ENCODE measurements at places on chromosomes 11 and 22.

DNA sequence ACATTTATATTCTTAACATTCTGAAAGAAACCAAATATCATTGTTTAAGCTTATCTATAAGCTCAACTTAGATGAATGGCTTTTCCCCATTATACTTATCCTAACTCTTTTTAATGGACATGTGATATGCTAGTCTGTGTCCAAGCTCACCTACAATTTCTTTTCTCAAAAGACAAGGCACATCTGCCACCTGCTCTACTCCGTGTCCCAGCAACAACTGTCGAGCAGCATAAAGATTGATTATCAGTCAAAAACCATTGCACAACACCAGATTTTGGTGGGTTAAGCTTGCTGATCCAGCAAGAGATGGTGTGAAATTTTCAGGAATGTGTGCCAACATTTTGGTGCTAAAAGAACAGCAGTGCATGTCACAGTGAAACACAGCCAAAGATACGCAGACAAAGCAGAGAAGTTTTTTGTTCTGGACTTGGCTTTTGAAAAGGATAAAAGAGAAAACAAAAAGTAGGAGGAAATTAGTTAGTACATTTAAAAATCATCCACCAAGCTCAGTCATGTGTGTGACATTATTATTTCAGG lies 65.8 kb downstream of the DCDC1 start:
- DNase-seq: no peak

GRCh38 chr11:1727096-1727690 lies 23.2 kb downstream of the IFITM10 start:
- no peak for DNase-seq

GRCh38 chr11:11482730-11483129 lies 129.7 kb upstream of the CSNK2A3 start:
- no peak for DNase-seq

- no peak for DNase-seq
Observed at GRCh38 chr11:35944503-35945136, 758 bp downstream of the LDLRAD3 start.

DNA sequence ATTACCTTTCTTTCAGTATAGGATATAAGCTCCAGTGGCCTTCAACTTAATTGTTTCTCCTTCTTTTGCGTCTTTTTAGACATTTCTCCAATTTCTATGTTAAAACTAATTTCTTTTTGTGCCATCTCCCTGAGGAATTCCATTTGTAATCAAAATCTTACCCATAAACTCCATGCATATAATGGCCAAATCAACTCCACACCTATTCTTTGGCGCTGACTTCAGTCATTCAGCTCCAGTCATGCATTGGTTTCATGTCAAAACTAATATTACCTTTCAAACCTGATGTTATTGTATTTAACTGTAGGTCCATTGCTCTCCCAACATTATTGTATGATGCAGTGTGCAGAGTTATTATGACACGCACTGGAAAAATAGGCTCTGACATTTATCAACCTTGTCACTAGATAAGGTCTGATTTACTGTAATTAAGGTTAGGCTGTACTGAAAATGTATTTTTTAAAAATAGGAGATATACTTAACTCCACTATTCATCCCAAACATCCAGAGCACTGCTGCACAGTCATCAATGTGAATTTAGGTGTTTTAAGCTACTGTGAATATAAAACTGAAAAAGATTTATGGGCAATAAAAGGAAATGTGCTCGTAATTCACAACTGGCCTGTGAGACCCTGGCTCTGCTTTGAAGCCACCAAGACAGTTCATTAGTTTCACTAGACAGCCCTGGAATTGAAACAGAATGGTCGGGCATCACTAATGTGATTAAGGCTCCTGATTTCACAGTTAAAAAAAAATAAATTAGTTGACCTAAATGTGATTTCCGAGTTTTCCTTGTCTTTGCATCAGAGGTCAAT lies 180.6 kb upstream of the GRIA4 start:
- DNase-seq: no peak

- no peak for DNase-seq
Observed at GRCh38 chr22:46763051-46763705, 728 bp downstream of the TBC1D22A start.

GRCh38 chr22:41234815-41235695 lies 5.7 kb downstream of the CHADL start:
- no peak for DNase-seq

DNA sequence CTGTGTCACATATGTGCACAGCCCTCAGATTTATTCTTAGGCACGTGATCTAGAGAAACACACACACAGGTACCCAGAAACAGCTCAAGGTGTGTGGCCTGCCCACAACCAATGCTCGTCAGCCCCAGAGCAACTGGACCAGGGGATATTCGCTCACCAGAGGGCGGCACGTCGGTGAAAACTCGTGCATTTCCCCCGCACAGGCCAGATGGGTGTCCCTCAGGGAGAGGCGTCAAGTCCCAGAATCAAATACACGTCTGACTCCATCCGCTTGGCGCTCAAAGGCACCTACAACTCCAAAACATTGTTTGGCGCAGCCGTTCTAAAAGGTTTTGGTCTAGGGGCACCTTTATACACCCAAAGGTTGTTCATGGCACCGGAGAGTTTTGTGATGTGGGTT lies 429.0 kb downstream of the BRD1 start:
- no peak for DNase-seq

DNA sequence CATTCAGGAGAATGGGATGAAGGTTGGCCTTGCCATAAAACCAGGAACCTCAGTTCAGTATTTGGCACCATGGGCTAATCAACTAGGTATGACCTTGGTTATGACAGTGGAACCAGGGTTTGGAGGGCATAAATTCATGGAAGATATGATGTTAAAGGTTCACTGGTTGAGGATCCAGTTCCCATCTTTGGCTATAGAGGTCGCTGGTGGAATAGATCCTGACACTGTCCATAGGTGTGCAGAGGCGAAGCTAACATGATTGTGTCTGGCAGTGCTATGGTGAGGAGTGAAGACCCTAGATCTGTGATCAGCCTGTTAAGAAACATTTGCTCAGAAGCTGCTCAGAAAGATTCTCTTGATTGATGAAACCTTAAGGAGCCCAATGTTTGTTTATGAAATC lies 5.7 kb downstream of the NF2 start:
- no peak for DNase-seq

GRCh38 chr22:31393893-31394292 lies 5.5 kb upstream of the DRG1 start:
- no peak for DNase-seq

GRCh38 chr11:75557666-75558494 lies 4.2 kb upstream of the SERPINH1 start:
- DNase-seq: no peak

GRCh38 chr11:78189174-78189724 lies 530 bp downstream of the USP35 start:
- no peak for DNase-seq

- DNase-seq: no peak
Observed at GRCh38 chr22:37996079-37996478, 11.7 kb upstream of the SOX10 start.

DNA sequence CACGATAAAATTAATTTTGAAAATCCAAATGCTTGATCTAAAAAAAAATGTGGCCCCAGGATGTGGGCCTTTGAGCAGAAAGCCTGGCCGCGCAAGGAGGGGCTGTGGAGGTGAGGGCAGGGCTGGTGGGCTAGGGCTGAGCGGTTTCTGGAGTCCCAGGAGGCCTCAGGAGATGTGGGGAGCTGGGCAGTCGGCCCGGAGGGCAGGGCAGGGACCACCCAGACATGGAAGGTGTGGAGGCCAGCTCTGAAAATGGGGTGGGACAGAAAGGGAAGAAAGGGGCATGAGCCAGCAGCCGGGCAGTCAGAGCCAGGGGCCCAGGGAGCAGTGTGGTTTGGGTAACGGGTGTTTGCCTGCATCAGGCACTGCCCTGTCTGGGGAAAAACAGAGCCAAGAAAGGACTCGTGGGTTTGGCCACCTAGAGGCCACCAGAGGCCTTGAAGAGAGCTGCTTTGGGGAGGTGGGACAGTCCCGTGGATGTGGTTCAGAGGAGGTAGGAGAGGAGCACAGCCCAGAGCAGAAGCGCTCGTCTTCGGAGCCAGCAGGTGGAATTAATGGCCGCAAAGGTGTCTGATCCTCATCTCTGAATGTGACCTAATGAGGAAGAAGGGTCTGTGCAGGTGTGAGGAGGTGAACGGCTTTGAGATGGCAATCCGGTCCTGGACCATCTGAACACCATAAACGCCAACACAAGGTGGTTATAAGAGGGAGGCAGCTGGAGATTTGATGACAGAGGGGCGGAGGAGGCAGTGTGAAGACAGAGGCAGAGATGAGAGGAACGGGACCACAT lies 50.2 kb downstream of the IGF2 start:
- DNase-seq: no peak

GRCh38 chr11:117489999-117490679 lies 162.5 kb downstream of the CEP164 start:
- no peak for DNase-seq

GRCh38 chr11:98296091-98296880 lies 724.5 kb upstream of the CNTN5 start:
- DNase-seq: no peak

DNA sequence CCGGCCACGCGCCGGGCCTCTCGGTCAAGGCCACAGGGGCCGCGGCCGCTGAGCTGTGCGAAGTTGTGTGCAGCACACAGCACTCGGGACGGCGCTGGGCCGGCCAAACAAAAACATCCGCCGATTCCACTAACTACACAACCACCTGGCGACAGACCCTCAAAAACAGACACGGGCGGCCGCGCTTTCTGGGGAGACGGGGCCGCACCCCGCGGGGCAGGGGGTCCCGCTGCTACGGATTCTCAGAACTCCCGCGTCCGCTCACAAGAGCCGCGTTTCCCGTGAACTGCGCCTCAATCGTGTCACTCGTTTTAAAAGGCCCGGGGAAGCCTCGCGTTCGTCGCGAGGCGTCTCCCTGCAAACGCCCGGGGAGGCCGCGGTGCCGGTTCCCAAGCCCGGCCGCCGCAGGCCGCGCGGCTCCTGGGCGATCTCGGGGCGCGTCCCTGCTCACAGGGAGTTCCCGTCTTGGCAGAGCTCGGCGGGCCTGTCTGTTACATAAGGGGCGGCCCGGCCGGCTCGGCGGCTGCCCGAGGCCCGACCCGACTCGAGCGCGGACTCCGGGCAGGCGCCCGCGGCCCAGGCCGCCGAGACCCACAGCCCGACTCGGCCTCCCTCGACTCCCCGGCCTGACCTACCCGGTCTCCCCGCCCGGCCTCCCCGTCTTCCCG lies 936 bp downstream of the BRD1 start:
- no peak for DNase-seq

DNA sequence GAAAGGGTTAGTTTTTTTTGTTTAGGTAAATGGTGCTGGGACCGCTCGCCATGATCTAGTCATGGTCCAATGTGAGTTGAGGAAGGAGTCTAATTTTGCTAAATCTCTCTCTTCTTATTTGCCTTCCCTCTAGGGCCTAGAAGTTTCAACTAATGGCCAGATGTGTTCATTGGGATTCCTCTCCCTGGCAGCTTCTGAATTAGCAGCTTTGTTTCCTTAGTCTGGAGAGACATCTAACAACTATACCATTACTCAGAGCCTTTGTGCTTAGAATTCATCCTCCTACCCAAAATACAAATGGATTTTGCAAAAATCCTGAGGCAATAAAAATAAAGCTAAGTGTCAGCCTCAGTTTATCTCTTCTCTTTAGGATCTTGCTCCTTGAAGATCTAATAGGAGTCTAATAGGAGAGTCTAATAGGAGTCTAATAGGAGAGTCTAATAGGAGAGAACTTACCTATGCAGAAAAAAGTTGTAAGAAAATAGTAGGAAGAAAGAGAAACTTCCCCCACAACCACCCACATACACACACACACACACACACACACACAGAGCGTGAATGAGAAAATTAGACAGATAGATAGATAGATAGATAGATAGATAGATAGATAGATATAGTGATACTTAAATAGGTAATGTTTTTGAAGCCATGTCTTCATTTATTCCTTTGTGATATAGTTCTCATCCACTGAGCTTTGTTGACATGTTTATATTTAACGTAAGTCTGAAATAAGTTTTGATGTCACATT lies 980.5 kb upstream of the CNTN5 start:
- DNase-seq: no peak

GRCh38 chr11:37451903-37452302 lies 853.9 kb upstream of the RAG2 start:
- no peak for DNase-seq

- no peak for DNase-seq
Observed at GRCh38 chr11:1340111-1340510, 30.7 kb upstream of the TOLLIP start.

DNA sequence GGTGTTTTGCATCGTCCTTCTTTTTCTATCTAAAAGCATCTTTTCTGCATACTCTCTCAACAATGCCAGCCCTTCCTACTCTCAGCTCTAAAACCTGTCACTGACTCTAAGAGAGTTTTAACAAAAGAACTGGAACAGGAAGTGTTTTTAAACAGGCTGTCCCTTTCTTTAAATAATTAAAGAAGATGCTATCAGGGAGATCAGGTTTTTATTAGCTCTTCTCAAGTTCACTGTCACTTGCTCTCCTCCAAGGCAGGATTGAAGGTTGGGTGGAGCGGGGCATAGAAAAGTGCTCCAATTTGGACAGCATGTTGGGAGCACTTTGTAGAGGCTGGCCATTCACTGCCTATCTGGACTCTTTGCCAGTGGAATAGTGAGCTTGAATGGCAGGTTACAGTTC lies 56.4 kb upstream of the BARX2 start:
- DNase-seq: no peak

DNA sequence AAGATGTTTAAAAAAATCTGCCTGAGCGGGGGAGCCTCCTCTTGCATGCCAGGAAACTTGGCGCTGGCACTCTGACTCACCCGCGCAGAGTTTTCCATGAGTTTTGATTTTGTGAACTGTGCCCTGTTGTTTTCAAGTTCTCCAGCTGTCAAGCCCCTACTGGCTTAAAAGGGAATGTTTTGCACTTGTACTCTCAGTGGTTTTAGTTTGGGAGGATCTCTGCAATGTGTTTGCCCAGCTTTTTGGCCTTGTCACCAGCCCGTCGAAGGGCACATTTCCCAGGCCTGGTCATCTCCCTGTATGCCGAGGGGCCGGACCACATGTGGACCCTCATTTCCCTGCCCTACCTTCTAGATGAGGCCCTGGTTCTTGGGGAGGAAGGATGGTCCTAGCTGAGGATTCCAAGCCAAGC lies 12.2 kb downstream of the MRGPRF start:
- DNase-seq: peak; percentile 25

Measured in T1000 (cell line).